T1000 (cell line): ENCODE measurements at places on chromosomes 5 and 9.

- no peak for DNase-seq
Measured at GRCh38 chr5:73515232-73515631, 17.0 kb downstream of the BTF3 start.

DNA sequence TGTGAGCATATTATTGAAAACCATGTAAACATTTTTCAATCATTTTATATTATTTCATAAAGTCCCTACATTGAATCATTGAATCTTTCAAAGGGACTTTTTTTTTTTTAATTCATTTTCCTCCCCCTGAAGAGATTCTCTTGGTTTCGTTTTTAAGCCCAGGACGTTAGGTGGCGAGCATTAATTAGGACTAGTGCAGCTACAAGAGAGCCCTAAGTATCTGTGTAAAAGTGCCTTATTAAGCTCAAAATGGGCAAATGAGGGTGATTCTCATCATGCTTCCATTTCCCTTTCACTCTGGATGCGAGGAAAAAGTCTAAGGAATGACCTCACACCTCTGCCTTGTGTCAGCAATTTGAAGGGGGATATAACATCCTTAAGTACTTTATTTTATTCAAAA lies 517.9 kb upstream of the ITGA1 start:
- no peak for DNase-seq

DNA sequence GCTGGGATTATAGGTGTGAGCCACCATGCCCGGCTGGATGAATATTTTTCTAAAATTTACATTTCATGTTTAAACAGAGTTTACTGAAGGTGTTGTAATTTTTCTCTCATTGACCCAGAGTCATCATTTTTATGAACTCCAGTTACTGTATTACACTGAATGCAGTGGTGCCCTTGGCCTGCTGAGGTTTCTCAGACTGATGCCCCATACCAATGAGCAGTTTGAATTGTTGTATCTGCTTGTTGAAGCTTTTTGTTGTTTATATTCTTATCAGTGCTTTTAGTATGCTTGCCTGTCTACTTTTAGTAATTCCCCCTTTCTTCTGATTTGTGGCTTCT lies 29.9 kb downstream of the NFX1 start:
- no peak for DNase-seq

DNA sequence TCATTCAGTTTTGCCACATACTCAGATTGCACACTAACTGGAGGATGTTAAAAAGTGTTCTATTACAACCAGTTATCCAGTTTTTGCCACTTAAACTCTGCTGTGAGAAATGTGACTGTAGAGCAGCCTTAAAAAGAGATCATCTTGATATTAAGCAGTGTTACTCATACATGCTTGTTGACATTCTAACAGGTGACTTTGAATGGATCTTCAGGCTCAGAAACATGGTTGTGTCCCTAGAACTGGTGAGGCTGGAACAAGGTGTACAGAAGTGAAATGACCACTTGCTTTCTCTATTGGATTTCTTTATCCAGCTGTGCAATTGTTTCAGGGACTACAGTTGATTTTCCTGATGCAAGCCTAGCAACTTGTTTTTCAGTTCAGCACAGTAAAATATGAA lies 166.1 kb upstream of the CCDC152 start:
- DNase-seq, result no peak

DNA sequence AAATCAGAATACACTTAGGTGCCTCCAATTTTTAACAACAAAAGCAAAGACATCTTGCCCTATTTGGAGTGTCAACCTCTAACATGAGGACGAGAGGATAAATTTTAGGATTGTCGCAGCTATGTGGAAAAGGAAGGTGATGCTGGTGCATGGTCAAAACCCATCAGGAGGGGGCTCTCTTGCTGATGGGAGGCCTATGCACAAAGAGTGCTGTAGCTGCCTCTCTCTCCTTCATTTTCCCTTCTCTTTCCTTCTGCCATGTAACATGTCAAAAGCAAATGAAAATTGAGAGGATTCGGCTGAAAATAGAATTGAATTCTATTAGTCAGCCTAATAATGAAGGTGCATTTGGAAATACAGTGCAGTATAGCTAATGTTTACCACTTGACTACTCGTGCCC lies 578.7 kb upstream of the ZNF462 start:
- DNase-seq, result no peak

DNA sequence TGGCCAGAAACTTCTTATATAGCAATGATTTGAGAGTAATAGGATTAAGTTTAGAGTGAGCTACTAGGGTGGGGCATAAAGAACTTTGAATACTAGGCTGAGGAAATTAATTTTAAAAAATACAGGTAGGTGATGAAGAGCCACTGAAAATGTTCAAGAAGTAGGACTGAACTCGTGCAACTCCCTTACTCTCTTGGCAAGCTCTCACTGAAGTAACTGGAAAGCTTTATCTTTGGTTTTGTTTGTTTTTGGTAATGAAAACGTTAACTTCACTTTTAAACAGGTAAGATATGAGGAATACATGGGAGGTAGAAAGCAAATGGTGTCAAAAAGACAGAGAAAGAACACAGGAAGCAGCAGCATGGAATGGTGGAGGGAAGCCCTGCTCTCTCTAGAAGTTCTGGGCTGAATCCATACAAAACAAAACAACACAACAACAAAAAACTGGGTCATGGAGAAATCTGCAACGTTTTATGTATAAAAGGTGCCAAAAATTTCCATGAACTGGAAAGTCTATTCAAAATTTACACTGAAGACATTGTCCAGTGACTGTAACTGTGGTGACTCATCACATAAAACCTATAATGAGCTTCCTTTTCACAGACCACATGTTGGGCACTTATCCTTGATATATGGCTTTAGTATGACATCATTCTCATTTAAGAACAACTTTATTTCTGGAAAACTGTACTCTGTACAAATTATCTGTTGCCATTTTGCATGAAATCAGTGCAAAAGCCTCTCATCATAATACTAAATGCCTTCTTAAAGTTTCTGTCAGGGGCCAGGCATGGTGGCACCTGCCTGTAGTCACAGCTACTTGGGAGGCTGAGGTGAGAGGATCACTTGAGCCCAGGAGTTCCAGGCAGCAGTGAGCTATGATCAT lies 91.2 kb upstream of the CHD1 start:
- DNase-seq, result no peak

- DNase-seq, result no peak
Measured at GRCh38 chr9:82783045-82783444, 279.9 kb downstream of the RASEF start.

GRCh38 chr5:22844636-22845035 lies 8.5 kb downstream of the CDH12 start:
- DNase-seq, result no peak

- no peak for DNase-seq
Measured at GRCh38 chr5:66515209-66515608, 81.0 kb upstream of the MAST4 start.

GRCh38 chr9:100637787-100638186 lies 59.9 kb downstream of the CAVIN4 start:
- DNase-seq, result no peak

DNA sequence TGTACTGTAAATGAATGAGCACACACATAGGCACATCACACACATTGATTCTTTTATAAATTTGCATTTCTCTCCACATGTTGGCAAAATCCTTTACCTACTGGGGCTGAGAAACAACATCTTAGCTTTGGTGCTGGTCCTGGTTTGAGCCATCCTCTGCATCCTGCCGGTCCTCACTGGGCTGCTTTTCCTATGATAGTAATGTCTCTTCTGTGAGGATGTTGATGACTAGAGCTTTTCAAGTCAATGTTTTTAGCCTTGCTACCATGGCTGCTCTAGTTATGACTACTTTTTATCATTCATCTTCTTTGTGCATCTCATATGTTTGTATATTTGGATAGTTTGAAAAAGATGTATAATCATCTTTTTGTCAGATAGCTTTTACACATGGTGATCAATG lies 280.4 kb upstream of the CD180 start:
- no peak for DNase-seq
